ENCODE measurements at places on chromosomes 3 and 15.

DNA sequence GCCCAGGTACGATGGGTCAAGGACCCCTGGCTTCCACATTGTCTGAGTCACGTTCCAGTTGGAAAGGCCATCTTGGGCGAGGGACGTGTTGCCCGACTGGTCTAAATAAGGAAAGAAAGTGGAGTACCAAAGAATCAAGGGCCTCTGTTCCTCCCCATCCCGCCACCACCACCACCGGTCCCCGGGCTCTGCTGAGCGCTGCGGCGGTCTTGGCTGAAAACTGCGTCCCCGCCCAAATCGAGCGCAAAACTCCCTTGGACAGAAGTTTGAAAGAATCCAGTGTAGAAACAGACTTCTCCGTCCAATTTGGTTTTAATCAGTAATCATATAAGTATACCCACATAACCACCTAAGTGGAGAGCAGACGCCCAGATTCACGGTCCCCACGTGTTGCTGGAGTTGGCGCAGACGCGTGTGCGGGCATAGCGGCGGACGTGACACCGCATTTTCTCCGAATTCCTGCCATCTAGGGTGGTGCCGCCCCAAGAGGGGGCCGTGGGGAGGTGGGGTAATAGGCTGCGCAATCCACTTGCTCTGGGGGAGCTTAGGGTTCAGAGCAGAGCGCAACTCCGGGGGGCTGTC lies 243.8 kb upstream of the TOPAZ1 start:
- DNase-seq: no peak

DNA sequence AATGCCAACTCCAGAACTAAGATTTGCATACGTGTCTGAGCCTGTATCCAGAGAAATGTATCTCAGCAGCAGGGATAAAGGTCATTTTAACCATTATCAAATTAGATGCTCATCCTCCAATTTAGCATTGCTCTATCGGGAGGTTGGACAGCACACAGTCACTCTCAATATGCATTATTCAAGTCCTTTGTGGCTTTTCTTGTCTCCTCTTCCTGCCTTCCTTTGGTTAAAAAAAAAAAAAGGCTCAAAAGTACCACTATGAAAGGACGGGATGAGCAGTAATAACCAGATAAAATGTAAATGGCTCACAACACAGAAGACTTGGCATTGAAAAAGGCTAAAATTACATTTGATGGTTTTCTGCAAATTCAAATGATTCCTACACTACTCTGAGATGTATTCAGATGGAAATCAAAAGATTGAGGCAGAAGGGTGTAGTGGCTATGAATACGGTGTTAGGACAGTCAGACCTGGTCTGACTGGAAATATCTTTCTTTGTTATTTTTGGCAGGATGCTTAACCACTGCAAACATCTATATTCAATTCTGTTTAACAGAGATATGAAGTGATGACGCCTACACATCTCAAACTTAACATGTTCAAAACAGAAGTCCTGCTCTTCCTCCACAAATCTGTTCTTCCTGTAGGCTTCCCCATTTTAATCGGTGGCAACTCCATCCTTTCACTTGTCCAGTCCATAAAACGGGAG lies 109.6 kb downstream of the ADAMTS9 start:
- DNase-seq: no peak

DNA sequence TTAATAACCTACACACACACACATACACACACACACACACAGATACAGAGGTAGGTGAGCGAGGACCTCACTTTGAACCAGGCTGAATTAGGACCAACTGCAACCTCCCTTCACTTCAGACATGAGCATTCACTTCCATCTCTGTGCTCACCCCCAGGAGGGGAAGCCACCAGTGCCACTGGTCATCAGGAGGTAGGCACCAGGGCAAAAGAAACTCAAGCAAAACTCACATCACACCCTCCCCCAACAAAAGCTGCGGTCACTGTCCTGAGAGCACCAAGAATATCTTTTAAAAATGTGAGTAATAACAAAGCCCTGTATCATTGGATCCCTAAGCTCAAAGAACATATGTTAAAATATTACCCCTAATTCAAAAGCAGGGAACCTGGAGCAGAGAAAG lies 8.1 kb downstream of the FOXP1 start:
- no peak for DNase-seq

DNA sequence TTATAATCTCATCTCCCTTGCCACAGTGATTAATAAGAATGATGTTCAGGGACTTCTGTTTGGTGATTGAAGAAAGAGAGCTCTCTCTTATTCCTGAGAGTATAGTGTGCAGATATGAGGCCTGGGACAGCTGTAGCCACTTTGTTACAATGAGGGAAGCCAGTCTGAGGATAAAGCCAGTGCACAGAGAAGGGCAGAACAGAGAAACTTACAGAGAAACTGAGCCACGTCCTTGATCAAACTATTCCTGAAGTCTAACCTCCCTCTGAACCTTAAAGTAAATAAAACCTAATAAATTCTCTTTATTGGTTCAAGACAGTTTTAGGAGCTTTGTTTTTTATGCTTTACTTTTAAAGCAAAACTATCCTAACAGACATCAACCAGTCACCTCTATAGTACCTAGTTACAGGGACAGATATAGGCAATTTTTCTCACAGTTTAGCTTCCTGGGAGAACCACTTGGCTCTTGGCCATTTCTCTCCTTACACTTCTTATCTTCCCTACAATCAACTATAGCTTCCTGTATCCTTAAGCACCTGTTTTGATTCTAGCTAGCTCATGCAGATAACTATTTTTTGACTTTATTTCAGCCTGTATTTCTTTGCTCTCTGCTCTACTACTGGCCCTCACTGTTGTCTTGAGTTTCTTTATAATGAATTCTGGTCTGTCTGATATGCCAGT lies 284.4 kb downstream of the SHQ1 start:
- no peak for DNase-seq

- no peak for DNase-seq
Measured at GRCh38 chr15:89486726-89487050, 9.7 kb downstream of the RHCG start.

DNA sequence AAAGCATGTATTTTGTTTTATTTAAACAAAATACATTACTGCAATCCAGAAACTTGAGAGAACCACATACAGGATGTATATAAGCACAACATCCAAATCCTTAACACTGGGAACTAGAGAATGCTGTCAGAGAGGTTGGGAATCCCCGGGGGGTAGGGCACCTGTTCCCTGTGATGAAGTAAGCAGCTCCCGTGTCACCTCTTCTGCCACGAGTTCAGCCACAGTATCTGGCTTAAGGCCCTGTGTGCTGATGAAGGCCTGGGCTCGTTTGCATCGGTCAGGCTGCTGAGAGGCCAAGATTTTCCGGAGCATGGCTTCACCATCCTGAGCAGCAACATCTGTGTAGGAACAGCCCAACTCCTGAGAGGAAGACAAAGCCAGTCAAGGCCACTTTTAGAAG lies 36.4 kb downstream of the EIF3J start:
- no peak for DNase-seq
